ENCODE measurements at places on chromosomes 5 and 9.

GRCh38 chr5:135400866-135401265 lies 1.8 kb upstream of the MACROH2A1 start:
- DNase-seq = no peak

DNA sequence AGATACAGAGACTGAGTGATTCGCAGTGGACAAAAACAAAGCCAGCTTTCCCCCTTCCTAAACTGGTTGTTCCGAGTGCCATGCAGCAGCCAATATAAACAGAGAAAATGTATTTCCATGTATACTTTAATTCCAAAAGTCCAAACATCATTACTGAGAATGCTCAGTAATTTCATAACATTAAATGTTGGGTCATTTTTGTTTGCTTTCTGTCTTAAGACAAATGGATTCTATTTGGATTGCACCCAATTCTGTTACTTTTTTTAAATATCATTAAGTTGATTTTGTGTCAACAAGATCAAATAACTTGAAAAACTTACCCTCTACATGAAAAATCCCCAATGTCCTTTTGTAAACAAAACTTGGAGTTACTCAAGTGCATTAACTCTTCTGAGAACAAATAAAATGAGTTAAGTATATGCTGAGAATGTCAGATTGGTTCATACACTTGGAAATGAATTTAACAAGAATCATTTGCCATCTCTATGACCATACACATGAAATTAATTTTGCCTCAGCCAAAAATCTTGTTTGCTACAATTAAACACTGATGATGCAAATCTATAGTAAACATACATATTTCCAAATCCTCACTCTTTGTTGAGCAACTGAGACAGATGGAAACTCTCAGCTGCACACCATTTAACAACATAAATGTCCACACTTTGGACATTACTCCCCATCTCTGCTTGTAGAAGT lies 19.4 kb downstream of the LURAP1L start:
- DNase-seq = no peak

- no peak for DNase-seq
Measured at GRCh38 chr5:96344678-96345577, 88.1 kb downstream of the PCSK1 start.

GRCh38 chr5:116466727-116467464 lies 107.7 kb downstream of the SEMA6A start:
- no peak for DNase-seq

- DNase-seq = no peak
Measured at GRCh38 chr5:72093217-72093616, 14.1 kb upstream of the MAP1B start.

DNA sequence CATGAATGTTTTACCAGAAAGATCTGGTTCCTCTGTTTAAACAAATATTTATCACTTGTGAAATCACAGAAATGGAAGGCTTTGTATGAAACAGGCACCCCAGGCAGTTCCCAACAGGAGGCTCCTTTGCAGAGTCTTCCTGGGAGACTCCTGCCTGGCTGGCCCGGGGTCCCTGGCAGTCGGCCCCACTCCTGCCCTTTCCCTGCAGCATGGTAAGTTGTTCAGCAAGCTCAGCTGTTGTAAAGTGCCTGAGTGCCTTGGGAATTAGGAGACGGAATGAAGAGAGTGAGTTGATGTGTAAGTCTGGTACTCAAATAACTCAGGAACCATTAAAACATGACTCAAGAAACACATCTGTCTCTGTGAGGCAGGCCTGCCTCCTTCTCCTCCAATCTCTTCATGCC lies 17.5 kb upstream of the LHFPL2 start:
- DNase-seq = no peak

Data from activated naive CD4-positive, alpha-beta T cell (primary cell).